Activated CD4-positive, alpha-beta T cell treated with anti-CD3 and anti-CD28 coated beads, Interleukin-2, amount 50 U/mL, for 1 hour (primary cell): ENCODE measurements at places on chromosomes 2 and 18.
A peak's percentile ranks its signal among the peaks of the same experiment; 100 is the strongest.

GRCh38 chr2:180694445-180695421 lies 285.7 kb upstream of the UBE2E3 start:
- no peak for DNase-seq

DNA sequence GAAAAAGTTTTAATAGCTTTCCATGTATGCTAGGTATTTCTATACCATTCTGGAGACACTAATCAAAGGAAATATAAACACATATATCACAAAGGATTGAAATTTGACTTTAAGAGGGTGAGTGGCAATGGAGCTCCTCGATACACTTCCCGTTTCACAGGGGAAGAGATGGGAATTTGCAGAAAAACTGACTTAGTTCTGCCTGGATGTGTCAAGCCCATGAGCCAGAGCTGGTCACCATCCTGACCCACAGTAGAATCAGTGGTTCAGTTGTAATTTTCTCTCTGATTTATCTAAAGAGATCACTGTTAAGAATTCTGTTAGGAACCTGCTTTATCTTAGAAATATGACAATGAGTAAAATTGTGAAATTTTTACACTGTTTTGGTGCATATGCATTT lies 34.2 kb downstream of the PLCL1 start:
- no peak for DNase-seq

- no peak for DNase-seq
Observed at GRCh38 chr2:20439193-20439475, 7.7 kb upstream of the RHOB start.

- DNase-seq, result no peak
Observed at GRCh38 chr18:9043581-9043980, 58.9 kb upstream of the NDUFV2 start.

DNA sequence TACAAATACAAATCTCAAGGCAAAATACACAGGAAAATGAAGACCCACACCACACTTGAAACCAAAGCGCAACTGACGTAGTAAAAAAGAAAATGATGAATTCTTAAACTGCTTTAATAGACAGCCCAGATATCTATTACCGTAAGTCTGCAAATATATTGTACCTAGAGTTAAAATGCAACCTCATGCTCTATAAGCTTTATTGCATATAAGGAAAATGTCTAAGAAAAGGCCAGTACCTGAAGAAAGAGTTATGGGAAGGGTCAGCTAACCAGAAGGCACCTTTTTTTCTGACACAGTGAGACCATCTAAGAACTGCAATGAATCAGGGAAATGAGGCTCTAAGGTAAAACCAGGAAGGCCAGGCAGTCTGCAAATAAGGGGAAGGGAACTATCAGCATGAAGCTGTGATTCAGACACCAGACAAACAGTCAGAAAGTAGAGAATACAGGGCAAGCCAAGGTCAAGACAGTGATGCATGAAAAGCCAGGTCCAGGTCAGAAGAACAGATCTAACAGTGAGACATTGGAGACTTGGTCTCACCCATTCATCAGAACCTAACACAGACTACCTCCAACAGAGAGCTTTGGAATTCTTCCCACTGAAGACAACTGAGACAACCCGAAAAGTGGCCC lies 46.9 kb downstream of the PDE11A start:
- DNase-seq, result no peak

GRCh38 chr2:11022591-11023273 lies 111.0 kb downstream of the KCNF1 start:
- DNase-seq, result no peak

DNA sequence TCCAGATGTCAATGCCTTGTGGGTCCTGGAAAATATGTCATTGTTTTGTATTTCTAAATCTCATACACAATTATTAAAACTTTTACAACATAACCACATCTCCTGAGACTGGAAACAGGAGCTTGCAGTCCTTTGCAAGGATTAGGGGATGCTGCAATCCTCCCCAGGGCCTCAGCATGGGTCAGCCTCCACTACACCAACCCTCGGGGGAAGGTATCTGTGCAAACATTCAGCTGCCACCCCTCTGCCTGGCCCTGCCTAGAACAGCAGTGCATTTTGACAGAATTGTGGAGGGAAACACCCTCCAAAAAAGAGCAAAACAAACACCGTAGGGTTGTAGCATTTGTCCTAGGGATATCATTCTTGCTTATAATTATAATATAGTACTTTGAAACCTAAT lies 4.2 kb upstream of the UPP2 start:
- no peak for DNase-seq

GRCh38 chr2:66733364-66733999 lies 298.6 kb downstream of the MEIS1 start:
- no peak for DNase-seq

- DNase-seq, result no peak
Observed at GRCh38 chr2:239118675-239119211, 270.9 kb downstream of the TWIST2 start.

DNA sequence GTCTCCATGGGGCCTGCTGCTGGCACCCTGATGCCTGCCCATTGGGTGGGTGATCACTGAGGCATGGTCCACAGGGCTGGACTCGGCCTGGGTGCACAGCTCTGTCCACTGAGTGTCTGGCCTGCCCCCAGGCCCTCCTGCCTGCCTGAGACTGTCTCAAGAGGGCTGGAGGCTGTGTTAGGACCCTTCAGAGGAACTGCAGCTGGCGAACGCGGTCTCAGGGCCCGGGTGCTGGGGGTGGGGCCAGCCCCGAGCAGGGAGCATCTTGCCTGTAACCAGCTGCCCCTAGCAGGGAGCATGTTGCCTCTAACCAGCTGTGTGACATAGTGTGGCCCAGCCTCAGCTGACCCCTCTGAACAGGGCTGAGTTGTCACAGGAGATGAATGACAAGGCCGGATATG lies 50.0 kb downstream of the TWIST2 start:
- DNase-seq, result no peak

GRCh38 chr18:24658302-24658701 lies 197.9 kb downstream of the HRH4 start:
- DNase-seq, result no peak

DNA sequence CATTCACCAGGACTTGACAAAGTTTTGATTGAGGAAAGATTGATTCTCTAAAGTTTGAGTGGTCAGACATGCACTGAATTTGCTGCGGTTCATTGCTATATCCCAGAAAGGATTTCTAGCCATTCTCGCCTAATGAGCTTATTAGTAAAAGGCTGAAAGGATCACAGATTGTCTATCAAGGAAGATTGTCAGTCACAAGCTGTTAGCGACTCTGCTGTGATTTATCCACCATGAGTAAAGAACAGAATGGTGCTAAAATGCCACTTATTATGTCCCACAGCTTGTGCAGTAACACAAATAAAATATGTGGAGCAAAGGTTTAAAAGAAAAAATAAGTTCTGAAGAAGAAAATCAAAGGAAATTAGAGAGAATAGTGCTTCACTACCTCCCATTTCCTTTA lies 701.2 kb upstream of the CDH7 start:
- DNase-seq, result no peak

- DNase-seq, result no peak
Observed at GRCh38 chr2:19046986-19047780, 311.2 kb downstream of the OSR1 start.

- DNase-seq, result no peak
Observed at GRCh38 chr2:106965611-106966010, 79.6 kb upstream of the ST6GAL2 start.

GRCh38 chr2:15142069-15142689 lies 419.0 kb downstream of the NBAS start:
- DNase-seq, result peak; percentile 41

DNA sequence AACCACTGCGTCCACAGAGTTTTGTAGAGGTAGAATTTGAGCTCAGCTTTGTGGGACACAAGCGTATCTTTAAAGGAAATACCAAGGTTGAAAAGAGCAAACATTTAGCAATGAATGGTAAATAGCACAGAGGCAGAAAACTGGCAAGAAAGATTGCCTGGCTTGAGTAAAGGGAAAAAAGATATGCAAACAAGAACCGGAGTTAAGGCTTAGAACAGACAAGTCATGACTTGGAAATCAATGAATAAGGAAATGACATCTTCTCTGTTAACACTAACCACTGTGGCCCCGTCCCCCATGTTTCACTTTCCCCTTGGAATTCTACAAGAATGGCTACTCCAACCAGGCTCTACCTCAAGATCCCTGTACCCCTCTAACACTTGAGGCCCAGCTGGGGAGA lies 3.8 kb downstream of the STAM2 start:
- DNase-seq, result no peak

DNA sequence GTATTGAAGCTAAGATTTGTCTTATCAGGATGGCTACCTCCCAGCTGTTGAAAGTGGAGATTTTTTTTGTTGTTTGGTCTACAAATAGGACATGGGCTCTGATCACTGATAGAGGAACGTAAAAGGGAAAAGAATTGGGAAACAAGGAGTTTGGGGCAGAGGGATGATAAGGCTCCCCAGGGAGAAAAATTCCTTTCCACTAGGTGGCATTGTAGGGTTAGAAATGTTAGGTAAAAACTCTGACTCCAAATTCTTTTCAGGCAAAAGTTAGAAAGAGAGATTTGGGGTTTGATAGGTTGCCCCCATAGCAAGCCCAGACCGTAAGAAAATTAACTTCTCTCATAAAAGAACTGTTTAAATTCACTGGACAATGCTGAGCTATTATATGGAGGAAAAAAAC lies 19.8 kb downstream of the CMPK2 start:
- no peak for DNase-seq

GRCh38 chr2:149348291-149348690 lies 17.9 kb downstream of the LYPD6 start:
- DNase-seq, result no peak

- DNase-seq, result peak; percentile 45
Observed at GRCh38 chr2:110853516-110853915, 121.1 kb downstream of the ACOXL start.

- DNase-seq, result no peak
Observed at GRCh38 chr2:11073776-11074175, 81.5 kb upstream of the SLC66A3 start.

DNA sequence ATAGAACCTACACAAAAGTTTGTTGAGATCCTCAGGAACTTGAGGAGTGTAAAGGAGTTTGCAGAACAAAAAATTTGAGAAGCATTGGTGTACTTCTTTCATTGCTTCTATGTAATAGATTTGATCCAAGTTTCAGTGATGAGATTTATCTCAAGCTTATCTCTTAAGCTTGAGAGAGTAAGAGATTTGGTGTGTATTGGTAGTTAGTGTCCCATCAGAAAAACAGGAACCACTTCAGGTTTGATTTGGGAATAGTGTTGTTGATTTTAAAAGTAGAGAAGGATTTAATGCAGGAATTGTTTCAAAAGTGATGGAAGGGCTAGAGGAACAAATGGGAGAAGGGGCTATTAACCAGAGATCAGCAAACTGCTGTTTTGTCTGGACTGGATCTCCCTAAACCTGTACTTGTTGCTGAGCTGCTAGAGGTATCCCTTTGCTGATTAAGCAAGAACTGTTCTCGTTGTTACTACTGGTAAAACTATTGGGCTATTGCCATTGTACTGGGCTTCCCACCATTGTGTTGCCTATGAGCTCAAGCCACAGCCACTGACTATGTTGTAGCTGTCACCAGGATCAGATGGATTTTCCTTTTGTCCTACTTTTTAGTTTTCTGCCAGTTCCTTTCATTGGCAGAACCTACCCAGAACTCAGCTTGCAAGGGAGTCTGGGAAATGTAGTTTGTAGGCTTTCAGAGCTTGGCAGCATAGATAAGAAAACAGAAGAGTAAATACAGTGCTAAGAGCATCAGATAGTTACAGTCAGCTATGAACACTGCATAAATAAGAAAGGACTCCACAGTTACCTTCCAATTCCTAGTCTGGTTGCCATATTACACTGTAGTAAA lies 39.3 kb downstream of the RAB10 start:
- DNase-seq, result no peak

GRCh38 chr2:232532419-232532818 lies 6.5 kb downstream of the CHRND start:
- no peak for DNase-seq

DNA sequence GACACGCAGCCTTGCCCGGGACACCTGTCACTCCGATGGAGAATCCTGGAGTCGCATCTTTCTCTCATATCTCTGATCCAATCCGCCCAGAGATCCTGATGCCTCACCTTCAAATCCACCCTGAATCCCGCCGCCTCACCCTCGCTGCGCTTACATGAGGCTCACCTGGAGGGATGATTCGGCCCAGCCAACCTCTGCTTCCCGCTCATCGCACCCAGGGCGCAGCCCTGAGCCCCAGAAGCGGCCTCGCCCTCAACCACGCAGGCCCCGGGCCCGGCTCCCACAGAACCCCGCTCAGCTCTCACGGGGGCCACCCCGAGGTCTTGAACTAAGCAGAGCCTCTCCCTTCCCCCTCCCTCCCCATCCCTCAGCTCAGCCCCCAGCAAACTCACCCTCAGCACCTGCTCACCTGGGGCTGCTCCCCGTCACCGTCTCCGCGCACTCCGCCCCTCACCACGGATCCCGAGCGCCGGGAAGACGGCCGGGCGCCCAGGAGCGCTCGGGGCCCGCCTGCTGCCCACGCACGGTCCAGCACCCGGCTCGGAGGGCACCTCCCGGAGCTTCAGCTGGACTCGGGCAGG lies 160.0 kb downstream of the NDUFA10 start:
- no peak for DNase-seq

DNA sequence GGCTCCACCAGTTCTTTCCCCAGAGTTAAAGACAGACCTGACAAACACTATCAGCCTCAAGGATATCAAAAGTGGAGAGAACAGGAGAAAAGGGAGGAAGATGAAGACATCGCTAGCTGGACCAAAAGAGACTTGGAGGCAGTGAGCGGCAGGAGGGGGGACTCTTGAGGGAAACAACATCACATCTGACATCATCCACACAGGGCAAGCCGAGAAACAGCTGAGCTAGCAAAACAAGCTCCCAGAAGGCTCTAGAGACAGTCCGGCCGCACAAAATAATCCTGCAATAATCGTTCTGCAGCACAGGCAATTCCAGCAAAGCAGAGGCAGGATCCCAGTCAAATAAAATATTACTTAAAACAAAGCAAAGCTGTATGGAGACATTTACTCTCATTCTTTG lies 239.8 kb downstream of the EN1 start:
- DNase-seq, result no peak

DNA sequence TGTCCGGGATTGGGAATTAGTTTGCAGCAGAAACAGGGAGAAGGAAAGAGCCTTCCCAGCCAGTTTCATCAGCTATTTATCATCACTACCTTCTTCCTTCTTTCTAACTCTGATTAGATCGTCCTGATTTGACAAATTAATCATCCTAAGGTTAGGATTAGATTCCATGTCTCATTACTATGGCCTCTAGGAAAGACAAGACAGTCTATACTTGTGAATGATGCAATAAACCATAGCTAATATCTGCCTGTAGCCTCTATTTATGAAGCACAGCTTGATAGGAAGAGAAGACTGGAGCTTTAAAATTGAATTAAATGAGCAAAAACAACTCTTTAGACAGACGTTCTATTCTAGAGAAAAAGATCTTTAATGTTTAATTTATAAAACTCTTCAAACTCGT lies 25.2 kb upstream of the FRZB start:
- DNase-seq, result no peak
